Mesenteric fat pad (tissue), 1 donor: ENCODE measurements at places on chromosomes 1 and 21. TPM values are rescaled to one million over a fixed set of nuclear protein-coding genes. Genes with fewer than 3 reads are reported as not detected.
A peak's percentile ranks its signal among the peaks of the same experiment; 100 is the strongest.

Gene LAPTM5
- 251 TPM for total RNA-seq

Gene LCE1B
- not detected for total RNA-seq

Gene RPRD2
- 21.7 TPM for total RNA-seq

Gene DCST1
- not detected for total RNA-seq

DNA sequence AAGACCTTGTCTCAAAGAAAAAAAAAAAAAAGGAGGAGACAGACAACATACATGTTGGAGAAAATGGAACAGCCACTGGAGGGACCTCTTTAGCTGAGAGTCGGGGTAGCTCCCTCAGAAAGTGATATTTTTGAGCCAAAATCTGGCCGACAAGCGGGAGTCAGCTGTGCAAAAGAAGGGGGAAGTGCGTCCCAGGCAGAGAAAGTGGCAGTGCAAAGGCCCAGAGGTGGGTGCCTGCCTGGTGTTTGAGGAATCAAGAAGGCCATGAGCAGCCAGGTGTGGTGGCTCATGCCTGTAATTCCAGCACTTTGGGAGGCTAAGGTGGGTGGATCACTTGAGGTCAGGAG is 6.1 kb upstream of the CROCC start:
- peak; percentile 41 for DNase-seq

DNA sequence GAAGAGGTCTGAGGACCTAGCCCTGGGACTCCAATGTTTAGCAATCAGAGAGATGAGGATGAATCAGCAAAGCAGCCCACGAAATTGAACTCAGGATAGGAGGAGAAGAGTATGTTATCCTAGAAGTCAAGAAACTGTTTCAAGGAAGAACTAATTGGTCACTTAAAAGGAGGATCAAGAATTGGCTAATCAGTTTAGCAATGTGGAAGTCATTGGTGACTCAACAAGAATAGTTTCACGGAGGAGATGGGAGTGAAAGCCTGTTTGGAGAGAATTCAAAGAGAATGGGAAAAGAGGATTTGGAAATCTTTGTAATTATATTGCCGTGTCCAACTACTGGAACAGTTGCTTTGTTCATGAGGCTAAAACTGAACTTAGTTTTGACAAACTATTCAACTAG is 7.4 kb downstream of the HMCN1 start:
- DNase-seq: no peak

- DNase-seq: no peak
These were observed at the start of gene PCSK9 for GRCh38 chr1:55039342-55040082. PCSK9 (plus strand) TSS chr1:55039548; CDS start chr1:55039838, 290 bp downstream.

GRCh38 chr1:4172644-4173599 is 272.9 kb upstream of the C1orf174 start:
- peak; percentile 83 for DNase-seq

GRCh38 chr1:14733048-14733778 is 134.7 kb downstream of the KAZN start:
- no peak for DNase-seq

DNA sequence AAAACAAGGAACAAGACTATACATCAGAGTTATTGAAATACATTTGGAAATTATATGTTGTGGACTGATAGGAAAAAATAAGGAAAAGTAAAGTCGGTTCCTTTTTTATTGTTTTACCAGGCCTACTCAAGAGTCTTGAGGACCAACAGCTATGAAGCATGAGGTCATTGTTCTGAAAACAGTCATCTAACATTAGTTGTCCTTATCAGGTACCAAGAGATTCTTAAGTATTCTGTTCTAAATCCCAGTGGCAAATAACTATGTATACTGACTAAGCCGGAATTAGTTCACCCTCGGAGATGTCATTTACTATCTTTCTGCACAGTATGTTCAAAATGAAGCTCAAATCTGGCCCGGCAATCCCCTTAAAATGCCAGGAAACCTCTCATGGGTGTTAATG is 585 bp downstream of the ADGRL4 start:
- no peak for DNase-seq

DNA sequence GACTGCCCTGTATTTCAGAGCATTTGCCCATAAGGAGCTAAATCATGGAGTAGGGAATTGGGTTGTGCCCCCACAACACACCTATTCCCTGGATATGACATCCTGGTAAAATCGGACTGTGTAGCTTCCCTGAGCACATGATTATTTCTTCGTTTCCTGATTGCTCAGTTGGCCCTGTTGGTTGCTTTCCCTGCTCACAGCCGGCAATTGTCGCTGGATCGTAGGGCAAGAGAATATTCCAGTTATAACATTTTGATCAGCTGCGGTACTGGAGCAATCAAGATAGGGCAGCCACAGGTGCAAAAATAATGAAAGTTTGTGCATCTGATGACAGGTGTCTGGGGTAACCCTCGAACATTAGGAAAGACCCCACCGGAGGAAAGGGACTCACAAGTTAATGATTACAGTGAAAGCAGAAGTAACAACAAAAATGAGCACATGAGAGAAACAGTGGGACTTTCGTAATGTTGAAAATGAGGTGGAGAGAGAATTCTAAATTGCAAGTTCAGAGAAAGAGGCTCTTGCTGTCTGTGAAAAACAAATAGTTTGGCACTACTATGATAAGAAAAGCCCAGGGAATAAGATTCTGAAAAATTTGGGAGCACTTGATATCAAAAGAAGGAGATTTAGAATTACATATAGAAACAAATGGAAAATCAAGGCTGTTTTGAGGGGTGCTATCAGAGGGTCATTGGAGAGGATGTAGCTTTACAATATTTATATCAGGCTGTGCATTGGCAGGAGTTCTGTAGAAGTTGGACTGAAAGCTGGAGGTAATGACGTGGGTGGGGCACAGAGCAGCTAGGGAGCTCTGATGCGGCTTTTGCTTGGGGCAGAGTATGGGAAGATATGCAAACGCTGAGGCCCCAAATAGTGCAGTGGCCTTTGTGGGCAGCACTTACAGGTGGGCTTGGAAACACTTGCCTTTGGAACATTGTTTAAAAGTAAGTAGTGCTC is at the start of gene MAB21L3:
Gene MAB21L3 (plus strand): TSS at position 833 of the 957 bp plus-strand sequence. CDS start 1,217 bp downstream, outside the sequence.
- no peak for DNase-seq

- DNase-seq: no peak
These were observed 4.8 kb upstream of the SLC26A9 start for GRCh38 chr1:205948039-205948438.

DNA sequence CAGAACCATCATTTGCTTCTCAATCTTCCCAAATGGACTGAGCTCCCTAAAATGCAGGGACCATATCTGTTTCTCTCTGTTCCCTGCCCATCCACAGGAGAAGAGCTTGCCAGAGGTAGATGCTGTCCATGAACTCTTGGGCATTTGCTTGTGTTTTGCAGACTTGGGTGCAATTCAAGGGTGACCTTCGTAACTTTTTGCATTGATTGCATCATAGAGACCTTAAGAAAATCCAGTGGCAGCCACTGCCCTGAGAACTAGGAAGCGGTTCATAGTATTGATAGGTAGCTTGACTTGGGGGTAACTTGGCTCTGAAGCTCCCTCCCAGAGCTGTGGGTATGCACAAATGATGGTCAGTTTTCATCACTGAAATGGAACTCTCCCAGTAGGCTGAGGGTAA is 34.3 kb upstream of the EDEM3 start:
- DNase-seq: no peak

GRCh38 chr1:161196521-161197451 is 2.1 kb downstream of the ADAMTS4 start:
- no peak for DNase-seq

- DNase-seq: no peak
These were observed 307.3 kb upstream of the DUSP10 start for GRCh38 chr1:222049176-222049575.

DNA sequence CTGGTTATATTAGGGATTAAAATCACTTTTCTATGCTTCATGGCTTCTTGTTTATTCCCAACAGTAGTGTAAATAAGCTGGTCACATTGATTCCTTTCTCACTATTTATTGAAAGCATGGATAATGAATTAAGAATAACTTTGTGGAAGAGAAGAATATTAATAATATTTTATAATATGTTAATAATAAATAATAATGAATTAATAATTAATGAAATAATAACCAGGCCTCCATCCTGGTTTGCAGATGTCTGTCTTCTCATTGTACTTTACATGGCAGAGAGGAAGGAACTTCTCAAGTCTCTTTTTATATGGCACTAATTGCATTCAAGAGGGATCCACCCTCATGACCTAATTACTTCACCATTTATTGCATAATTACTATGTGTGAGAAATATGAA is 473.5 kb downstream of the PTPRC start:
- DNase-seq: no peak

DNA sequence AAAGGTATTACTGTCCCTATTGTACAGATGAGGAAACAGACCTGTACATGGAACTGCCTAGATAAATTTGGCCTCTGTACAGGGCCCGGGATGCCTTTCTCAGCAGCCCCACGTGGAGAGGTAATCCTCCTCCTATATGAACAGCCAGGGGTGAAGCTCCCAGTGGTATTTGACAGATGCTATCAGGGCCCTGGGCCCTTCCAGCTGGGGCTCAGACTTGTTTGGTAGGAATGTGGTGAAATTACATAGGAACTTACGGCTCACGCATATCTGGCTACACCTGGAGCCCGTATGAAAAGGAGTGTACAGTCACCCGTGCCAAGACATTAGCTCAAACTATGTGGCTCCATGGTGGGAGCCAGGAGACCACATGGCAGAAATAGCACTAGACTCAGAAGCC is 24.8 kb upstream of the TCEA3 start:
- DNase-seq: no peak
